ENCODE measurements at places on chromosomes 1 and 21. TPM values are rescaled to one million over a fixed set of nuclear protein-coding genes. Genes with fewer than 3 reads are reported as not detected.

The C1orf53 gene
- total RNA-seq: 5.2 TPM

The ZNF691 gene
- total RNA-seq: 4.3 TPM

The PAQR6 gene
- total RNA-seq: 3.0 TPM

The RNU1-3 gene
- 5,589 TPM for total RNA-seq

The UBASH3A gene
- 1.0 TPM for total RNA-seq

The FRRS1 gene
- total RNA-seq: 12.3 TPM

The RAB3B gene
- total RNA-seq: 9.2 TPM

The CD53 gene
- total RNA-seq: 20.8 TPM

The KLHDC8A gene
- total RNA-seq: 0.59 TPM

The BNIPL gene
- 0.75 TPM for total RNA-seq

The ZBTB8A gene
- total RNA-seq: 6.0 TPM

The LDLRAD1 gene
- total RNA-seq: not detected

The ITLN2 gene
- not detected for total RNA-seq

The KRTAP10-1 gene
- total RNA-seq: not detected

The MROH9 gene
- total RNA-seq: not detected

The PPFIA4 gene
- 1.7 TPM for total RNA-seq

The ETV3L gene
- not detected for total RNA-seq

The ARHGAP29 gene
- total RNA-seq: 3.8 TPM

The CDC14A gene
- 23.9 TPM for total RNA-seq

The CRNN gene
- not detected for total RNA-seq

The PIGR gene
- total RNA-seq: 12,746 TPM

The ATP6V1G3 gene
- not detected for total RNA-seq

The BTBD8 gene
- 2.8 TPM for total RNA-seq

The SMPDL3B gene
- total RNA-seq: 57.1 TPM

The OR2M3 gene
- not detected for total RNA-seq

The SLC30A2 gene
- total RNA-seq: 0.22 TPM

The PRAMEF5 gene
- total RNA-seq: not detected

The RPE65 gene
- total RNA-seq: not detected

The MAEL gene
- not detected for total RNA-seq

The FAM167B gene
- total RNA-seq: 2.8 TPM

The FCRLB gene
- total RNA-seq: not detected

The GNG4 gene
- total RNA-seq: 4.4 TPM

The RGS16 gene
- 1.1 TPM for total RNA-seq

The NKAIN1 gene
- 0.20 TPM for total RNA-seq

The SLC6A17 gene
- 0.06 TPM for total RNA-seq

The KPRP gene
- not detected for total RNA-seq

The CHIA gene
- not detected for total RNA-seq

The HTR6 gene
- total RNA-seq: not detected

The NBPF3 gene
- 9.5 TPM for total RNA-seq

The ATP1A2 gene
- 1.8 TPM for total RNA-seq

The MPZ gene
- 5.0 TPM for total RNA-seq

The DCDC2B gene
- not detected for total RNA-seq

The IGSF5 gene
- 0.70 TPM for total RNA-seq

The YBEY gene
- total RNA-seq: 25.7 TPM

The S100A7A gene
- not detected for total RNA-seq

The CHIT1 gene
- 0.40 TPM for total RNA-seq

The CELA3B gene
- total RNA-seq: 2.0 TPM

The GABRD gene
- not detected for total RNA-seq

The PTGS2 gene
- total RNA-seq: 1.9 TPM

The DFFB gene
- total RNA-seq: 6.2 TPM

The SPRR2A gene
- total RNA-seq: not detected
